ENCODE measurements at places on chromosomes 6 and 20.

- DNase-seq = no peak
Measured at GRCh38 chr20:53513489-53514298, 79.9 kb downstream of the ZNF217 start.

GRCh38 chr20:51958099-51959065 is 156.1 kb upstream of the SALL4 start:
- no peak for DNase-seq

DNA sequence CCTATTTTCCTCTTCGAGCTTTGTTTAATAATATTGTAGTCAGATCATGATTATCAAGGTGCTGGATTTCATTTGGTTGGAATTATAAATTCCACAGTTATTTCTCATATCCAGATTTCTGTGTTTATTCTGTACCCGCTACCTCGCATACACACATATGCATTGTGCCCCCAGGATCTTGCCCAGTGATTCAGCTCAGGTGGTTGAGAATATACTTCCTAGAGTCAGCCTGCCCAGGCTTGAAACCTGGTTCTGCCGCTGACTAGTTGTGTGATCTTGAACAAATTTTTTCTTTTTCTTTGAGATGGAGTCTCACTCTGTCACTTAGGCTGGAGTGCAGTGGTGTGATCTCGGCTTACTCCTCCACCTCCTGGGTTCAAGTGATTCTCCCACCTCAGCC is 14.7 kb downstream of the GINM1 start:
- no peak for DNase-seq

DNA sequence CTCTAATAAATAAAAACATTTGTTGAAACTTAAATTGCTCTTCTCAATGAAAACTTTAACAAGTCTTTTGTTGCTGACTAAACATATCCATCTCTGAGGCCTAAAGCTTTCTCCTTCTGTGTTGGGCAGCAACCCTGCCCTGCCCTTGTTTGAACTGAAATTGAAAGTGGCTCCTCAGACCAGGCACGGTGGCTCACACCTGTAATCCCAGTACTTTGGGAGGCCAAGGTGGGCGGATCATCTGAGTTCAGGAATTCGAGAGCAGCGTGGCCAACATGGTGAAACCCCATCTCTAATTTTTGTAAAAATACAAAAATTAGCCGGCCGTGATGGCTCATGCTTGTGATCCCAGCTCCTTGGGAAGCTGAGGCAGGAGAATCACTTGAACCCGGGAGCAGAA is 29.2 kb upstream of the GNRH2 start:
- DNase-seq = no peak

GRCh38 chr6:53058388-53059195 is 6.6 kb upstream of the FBXO9 start:
- DNase-seq = no peak

- DNase-seq = no peak
Measured at GRCh38 chr20:11271319-11271718, 597.5 kb upstream of the JAG1 start.

DNA sequence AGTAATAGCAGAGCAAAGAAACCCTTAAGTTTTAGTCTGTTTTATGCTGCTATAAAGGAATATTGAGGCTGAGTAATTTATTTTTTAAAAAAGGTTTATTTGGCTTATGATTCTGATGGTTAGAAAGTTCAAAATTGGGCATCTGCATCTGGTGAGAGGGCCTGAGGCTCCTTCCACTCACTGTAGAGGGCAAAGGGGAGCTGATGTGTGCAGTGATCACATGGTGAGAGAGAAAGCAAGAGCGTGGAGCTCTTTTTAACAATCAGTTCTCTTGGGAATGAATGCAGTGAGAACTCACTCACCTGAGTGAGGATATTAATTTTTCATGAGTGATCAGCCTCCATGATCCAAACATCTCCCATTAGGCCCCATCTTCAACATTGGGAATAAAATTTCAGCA is 36.4 kb upstream of the SAMD3 start:
- DNase-seq = no peak

DNA sequence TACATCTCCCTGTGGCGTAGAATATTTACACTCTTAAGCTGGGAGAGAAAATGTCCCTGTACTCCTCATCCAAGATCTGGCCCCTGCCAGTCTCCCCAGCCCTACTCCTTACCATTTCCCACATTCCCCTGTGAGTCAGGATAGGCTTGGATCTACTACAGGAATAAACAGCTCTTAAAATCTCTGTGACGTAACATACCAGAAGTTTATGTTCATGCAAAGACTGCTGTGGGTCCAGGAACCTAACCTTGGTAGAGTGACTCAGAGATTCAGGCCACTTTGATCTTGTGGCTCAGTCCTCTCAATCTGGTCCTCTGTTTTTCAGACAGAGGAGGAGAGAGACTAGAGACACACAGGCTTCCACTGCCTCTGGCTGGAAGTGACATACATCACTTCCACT is 38.5 kb upstream of the GPR6 start:
- peak; percentile 55 for DNase-seq

- no peak for DNase-seq
Measured at GRCh38 chr6:93371756-93372155, 47.6 kb downstream of the EPHA7 start.

GRCh38 chr20:37651932-37652331 is 41.9 kb upstream of the CTNNBL1 start:
- DNase-seq = peak; percentile 35

DNA sequence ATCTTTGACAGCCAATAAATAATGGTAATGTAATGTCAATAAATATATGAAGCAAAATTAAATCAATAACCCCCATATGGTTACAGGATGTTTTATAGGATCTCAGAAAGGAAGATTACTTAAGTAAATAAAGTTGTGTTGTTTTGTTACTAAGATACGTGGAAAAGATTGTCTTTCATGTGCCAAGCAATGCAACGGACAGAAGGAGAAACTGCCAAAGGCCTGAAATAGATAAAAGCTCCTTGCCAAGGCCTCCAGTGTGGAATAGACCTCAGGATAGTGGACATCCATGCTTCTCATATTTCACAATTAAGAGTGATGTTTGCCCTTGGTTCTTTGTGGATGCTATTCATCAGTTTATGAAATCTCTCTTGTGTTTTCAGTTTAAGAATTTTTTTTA is 16.4 kb upstream of the FNDC1 start:
- DNase-seq = no peak

DNA sequence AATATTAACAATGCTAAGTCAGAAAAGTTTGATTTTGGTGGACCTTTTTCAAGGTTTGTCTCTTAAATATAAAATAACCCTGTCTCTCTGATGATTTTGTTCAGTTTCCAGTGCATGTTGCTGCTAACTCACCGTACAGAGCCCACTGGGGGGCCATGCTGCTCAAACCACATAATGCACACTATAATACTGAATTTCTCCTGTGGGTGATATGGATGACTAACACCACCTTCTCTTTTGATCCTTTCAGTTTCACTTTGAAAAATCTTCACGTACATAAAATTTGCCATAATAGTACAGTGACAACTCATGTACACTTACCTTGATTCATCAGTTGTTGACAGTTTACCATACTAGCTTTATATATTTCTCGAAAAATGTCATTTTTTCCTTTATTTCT is 506.6 kb upstream of the MAN1A1 start:
- no peak for DNase-seq

- DNase-seq = no peak
Measured at GRCh38 chr6:30055513-30055912, 5.6 kb upstream of the POLR1H start.

GRCh38 chr20:35648836-35649235 is 15.9 kb downstream of the CPNE1 start:
- DNase-seq = no peak

GRCh38 chr6:154842833-154843232 is 109.6 kb downstream of the SCAF8 start:
- no peak for DNase-seq

DNA sequence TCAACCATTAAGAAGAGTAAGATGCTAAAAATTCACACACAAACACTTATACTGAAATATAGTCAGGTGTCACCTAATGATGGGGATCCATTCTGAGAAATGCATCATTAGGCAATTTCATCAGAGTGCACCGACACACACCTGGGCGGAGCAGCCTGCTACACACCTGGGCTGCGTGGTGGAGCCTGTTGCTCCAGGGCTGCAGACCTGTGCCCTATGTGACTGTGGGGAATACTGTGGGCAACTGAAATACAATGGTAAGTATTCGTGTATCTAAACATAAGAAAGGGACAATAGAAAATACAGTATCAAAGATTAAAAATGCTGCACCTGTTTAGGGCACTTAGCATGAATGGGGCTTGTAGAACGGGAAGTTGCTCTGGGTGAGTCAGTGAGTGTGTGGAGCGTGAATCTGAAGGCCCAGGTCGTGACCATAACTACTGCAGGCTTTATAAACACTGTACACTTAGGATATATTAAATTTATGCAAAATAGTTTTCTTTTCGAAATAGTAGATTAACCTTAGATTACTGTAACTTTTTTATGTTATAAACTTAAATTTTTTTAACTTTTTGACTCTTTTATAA is 124.4 kb upstream of the AFDN start:
- DNase-seq = no peak

DNA sequence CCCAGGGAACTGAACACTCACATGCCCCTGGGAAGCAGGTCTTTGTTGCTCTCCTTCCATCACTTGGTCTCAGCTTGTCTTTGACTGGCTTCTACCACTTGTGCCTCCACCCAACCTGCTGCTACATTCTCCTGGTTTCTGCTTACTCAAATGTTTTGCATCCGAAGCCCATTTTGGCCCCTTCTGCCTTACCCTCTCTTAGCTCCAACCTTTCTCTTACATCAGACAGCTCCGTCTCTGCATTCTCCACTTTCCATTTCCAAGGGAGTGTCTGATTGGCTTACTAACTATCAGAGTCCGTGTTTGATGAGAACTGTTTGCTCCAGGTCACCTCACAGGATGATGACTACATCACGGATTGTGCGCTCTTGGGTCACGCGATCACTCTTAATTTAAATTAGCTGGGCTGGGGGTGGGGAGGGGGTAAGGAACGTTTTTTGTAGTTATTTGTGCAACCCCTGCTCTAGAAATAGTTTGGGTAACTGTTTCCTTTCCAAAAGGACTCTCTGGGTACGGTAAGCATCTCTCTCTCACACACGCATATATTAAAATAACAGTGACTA is 844 bp upstream of the ABRACL start:
- no peak for DNase-seq

- DNase-seq = no peak
Measured at GRCh38 chr6:90978046-90978445, 391.2 kb upstream of the MAP3K7 start.

GRCh38 chr20:18694071-18694470 is 106.2 kb downstream of the DTD1 start:
- no peak for DNase-seq

DNA sequence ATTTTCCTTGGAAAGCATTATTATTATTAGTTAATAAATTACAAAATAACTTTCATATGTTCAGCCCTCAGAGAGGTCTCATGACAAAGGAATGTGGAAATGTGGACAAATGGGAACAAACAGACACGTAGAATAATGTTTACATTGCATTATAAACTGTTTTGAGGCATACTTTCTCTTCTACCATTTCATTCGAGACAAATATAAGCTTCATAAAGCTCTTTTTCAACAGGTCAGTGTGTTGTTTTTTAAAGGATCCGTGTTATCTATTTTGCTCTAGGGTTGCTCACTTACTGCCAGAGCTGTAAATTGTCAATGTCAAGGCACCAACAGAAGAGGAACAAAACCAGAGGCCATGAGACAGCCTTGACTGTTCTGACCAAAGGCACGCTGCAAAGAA is 256.8 kb downstream of the PHACTR1 start:
- DNase-seq = no peak

- DNase-seq = no peak
Measured at GRCh38 chr20:49751397-49751736, 37.7 kb upstream of the B4GALT5 start.

GRCh38 chr6:22155551-22155950 is 141.3 kb downstream of the PRL start:
- no peak for DNase-seq

- no peak for DNase-seq
Measured at GRCh38 chr6:127748290-127748689, 152.6 kb downstream of the THEMIS start.

DNA sequence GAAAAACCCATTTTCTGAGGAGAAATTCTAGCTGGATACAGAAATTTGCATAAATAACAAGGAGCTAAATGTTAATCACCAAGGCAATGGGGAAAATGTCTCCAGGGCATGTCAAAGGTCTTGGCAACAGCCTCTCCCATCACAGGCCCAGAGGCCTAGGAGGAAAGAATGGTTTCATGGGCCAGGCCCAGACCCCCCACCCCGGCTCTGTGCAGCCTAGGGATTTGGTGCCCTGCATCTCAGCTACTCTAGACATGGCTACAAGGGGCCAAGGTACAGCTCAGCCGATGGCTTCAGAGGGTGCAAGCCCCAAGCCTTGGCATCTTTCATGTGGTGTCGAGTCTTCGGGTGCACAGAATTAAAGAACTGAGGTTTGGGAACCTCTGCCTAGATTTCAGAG is 321.2 kb upstream of the ID4 start:
- DNase-seq = no peak

DNA sequence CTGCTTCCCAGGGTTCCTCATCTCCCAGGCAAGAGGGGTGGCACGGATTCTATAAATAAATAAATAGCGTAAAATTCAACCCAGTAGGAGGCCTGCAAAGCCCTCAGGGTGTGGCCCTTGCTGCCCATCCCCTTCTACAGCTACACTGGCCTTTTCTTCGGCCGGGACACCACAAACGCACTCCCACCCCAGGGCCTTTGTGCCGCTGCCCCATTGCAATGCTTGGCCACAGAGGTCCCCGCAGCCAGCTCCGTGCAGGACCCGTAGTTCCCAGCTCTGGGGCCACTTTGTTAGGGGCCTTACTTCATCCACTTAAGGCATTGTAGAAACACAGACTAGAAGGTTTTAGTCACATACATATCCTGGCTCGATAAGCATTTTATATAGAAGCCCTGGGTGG is 151.2 kb downstream of the ERMARD start:
- no peak for DNase-seq
